ENCODE measurements at places on chromosomes 3 and 15.

DNA sequence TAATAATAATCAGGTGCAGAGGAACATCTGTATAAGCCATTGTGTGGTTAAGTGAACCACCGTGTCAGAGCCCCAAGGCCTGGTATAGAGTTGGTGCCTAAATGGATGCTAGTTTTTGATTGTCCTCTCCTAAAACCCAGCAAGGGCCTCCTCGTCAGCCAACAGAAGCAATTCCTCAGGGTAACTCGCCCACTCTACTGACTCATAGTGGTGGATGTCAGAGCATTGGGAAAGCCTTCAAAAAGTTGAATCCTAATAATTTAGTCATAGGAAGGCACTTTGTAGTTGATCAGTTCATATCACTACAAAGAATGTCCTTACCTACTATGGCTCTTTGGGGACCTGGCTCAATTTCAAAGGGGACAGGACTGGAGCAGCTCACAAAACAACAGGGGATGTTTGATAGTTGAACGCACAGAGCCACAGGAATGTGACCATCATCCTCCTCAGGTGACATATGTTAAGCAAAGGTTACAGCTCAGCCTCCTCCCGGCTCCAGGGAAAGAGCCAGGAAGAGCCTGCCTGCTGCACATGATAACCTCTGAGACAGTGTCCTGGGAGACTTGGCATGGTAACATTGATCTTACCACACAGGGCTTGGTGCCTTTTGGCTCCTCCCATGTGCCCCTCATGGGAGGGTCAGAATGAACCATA, 338.7 kb downstream of the CLSTN2 start:
- DNase-seq, result no peak

GRCh38 chr3:69767571-69767970, 28.3 kb downstream of the MITF start:
- no peak for DNase-seq

- DNase-seq, result no peak
These were observed 19.5 kb downstream of the GMPS start for GRCh38 chr3:155889952-155890351.

- no peak for DNase-seq
These were observed 118.6 kb upstream of the RNF7 start for GRCh38 chr3:141619450-141619849.

- no peak for DNase-seq
These were observed 1539.9 kb downstream of the SI start for GRCh38 chr3:163538387-163538786.

DNA sequence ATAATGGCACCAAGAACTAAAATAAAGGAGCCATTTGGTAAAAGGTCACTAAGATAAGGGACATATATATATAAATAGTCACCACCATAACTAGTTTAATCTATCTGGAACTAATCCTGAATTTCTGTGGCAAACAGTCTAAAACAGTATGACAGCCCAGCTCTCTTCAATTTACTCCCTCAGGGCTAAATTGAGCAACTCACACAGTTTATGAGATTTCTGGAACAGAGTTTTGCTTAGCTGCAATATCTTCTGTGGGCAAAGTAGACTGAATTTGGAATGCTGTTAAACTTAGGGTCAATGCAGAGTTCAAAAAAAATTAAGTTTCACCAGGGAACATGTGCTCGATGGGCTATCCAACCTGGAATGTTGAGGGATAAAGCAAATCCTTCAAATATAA, 70.1 kb upstream of the VEPH1 start:
- no peak for DNase-seq
